Memory B cell (primary cell): ENCODE measurements at places on chromosomes 16 and 17.
A peak's percentile ranks its signal among the peaks of the same experiment; 100 is the strongest.

DNA sequence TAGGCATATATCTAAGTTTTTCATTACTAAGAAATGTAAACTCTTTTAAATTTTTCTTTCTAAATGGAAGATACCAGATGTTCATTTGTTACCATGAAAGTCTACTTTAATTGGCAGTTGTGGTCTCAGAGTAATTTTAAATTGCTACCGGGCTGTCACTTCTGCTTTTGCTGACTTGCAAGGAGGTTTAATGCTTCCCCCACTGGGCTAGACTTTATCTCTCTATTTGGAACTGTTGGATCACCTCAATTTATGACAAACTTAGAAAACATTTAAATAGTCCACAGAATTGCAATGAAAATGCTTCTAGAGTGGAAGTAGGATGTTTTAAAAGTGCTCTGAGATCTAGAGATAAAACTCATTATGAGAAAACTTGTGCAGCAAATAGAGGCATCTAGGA is 479.8 kb upstream of the GOT2 start:
- no peak for DNase-seq

GRCh38 chr16:72859581-72859980 is 188.3 kb downstream of the ZFHX3 start:
- DNase-seq = no peak

GRCh38 chr17:77433385-77434135 is 292.8 kb downstream of the SEC14L1 start:
- DNase-seq = no peak

- DNase-seq = peak; percentile 41
These were observed 5.2 kb upstream of the CDC42EP4 start for GRCh38 chr17:73316919-73317505.

DNA sequence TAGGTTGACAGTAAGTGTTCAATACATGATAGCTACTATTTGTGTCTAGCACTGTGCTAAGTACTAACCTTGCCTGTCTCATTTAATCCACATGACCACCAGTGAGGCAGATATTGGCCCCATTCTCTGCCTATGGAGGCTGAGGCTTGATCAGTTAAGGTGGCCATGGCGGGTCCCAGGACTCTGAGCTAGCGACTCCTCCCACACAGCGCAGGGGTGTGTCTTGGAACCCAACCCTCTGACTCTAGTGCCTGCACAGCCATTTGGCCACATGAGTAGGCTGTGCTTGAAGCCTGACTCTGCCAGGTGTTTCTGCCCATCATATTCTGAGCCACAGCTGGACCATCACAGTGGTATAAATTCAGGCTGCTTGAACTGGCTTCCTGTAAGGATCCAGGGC is 6.4 kb downstream of the NHERF1 start:
- DNase-seq = no peak

DNA sequence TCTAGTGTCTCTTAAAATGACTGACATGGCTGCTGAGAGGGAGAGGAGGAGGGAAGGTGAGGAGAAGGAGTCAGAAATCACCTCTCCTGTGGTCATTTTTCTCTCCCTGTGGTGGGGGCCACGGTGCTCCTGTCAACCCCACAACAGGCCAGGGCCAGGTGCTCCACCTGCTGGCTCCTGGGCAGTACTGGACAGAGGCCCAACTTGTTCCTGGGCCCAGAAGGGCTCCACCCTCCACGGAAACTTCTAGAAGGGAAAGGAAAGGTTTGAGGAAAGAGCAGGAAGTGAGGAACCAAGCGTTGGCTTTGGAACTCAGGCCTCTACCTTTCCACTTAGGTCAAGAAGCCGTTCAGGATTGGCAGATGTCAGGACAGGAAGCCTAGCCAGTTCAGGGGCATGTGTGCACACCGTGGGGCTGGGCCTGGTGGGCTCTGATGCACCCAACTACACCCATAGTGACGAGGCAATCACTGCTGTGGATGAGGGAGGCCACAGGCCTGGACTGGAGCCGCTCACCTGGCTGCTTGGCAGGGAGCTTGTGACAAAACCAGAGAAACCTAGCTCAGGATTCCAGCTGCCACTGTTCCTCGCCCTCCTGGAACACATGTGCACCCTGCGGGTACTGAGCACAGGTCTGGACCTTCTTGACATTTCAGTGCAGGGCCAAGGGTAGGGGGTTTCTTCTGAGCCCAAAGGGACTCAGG is 36.1 kb downstream of the WNT3 start:
- peak; percentile 31 for DNase-seq

DNA sequence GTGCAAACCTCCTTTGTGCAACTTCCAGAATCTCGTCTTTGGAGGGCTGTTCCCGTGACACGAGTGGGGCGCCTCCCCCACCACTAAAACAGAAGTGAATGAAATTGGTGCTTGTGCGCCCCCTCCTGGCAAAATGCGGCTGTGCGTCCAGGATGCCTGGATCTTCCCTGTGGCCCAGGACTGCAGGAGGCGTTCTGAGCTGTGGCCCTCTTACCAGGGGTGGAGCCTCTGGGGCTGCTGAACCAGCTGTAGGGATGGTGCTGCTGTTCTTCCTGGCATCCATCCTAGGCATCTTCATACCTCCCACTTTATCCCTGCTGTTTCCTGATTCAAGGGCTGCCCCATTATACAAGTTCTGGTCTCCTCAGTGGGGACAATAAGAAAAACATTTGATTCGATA is 18.5 kb upstream of the NAGLU start:
- DNase-seq = peak; percentile 84

- DNase-seq = no peak
These were observed 81.9 kb downstream of the CDK5R1 start for GRCh38 chr17:32568705-32569104.
